Stimulated activated CD8-positive, alpha-beta memory T cell treated with anti-CD3 and anti-CD28 coated beads, Interleukin-4, amount 100 ng/mL, for 4 hours (primary cell): ENCODE measurements at places on chromosomes 13 and 19.

GRCh38 chr13:112924365-112924764, 44.6 kb upstream of the MCF2L start:
- DNase-seq, result no peak

DNA sequence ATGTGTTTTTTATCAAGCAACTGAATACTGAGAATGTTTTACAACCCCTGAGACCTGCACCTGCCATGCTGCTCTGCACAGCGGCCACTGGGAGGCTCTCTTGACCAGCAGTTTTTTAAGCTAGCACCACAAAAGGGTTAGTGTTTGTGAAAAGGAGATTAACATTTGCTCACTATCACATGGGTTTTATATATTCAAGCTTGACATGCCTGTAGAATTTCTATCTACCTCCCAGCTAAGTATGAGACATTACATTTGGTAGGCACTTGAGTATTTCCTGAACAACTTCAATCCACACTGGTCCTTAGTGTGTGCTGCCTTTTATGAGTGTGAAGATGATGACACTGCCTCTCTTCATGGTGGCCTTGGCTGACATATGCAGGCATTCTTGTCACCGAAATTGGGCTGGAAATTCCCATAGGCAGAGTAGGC, 1238.9 kb downstream of the UQCRFS1 start:
- no peak for DNase-seq

- no peak for DNase-seq
Observed at GRCh38 chr19:46090444-46090843, 34.0 kb downstream of the IGFL3 start.

DNA sequence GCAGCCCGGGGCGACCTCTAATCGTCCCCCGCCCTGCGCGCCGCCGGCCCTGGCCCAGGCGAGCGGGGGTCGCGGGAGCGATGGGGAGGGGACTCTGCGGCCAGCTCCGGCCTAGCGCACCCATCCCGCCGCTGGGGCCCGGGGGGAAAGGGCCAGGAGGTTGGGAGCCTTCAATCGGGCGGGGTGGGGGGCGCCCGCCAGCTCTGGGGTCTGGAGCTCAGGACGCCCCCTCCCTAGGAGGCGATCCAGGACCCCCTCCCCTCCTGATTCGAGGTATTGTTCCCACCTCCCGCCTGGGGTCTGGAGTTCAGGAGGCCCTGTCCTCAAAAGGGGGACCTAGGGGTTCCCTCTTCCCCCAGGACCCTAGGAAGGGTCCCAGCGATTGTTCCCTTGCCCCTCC, 430 bp downstream of the ZNF358 start:
- DNase-seq, result no peak

DNA sequence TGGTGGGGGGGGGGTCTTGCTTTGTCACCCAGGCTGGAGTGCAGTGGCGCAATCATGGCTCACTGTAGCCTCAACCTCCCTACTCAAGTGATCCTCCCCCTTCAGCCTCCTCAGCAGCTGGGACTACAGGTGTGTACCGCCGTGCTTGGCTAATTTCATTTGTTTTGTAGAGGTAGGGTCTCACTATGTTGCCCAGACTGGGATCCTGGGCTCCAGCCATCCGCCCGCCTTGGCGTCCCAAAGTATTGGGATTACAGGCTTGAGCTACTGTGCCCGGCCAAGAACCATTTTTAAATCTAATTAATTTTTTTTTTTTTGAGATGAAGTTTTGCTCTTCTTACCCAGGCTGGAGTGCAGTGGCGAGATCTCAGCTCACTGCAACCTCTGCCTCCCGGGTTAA, 18.2 kb upstream of the JUND start:
- DNase-seq, result no peak

GRCh38 chr19:31838163-31838815, 489.1 kb upstream of the TSHZ3 start:
- no peak for DNase-seq

GRCh38 chr13:51845574-51846318, 769 bp upstream of the TMEM272 start:
- DNase-seq, result no peak

- no peak for DNase-seq
Observed at GRCh38 chr13:93425411-93425810, 198.8 kb downstream of the GPC6 start.
